Caudate nucleus (tissue), 63 donors: ENCODE measurements at places on chromosomes 2 and 18.
A peak's percentile ranks its signal among the peaks of the same experiment; 100 is the strongest.

DNA sequence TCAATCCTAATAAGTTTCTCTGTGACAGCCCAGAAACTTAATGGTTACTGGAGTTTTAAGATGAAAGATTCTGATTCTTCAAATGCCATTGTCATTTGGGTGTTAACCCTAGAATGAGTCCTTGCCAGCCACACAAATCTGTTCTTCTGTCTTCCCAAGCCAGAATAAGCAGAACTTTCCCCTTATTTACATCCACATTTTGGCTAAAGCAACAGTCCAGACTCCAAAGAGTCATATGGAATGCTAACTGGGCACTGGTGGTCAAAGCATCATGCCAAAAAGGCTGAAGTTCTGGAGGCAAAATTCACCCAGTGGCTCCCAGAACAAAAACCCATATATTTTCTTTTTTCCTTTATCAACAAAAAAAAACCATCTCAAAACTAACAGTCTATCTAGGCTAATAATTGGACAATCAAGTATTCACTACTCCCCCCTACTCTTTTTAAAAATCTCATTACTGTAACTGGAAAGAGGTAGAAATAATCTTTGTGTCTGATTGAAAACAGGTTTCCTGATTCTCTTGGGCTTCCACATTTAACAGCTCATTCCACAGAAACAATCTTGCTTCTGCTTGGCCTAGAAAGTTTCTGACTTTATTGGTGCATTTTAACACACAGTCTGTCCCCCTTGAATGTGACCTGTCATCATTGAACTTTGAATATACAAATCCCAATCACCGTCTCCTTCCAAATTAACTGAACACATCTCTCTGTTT lies 89.6 kb upstream of the SETBP1 start:
- DNase-seq = no peak

GRCh38 chr18:10465174-10465939 lies 10.9 kb downstream of the APCDD1 start:
- no peak for DNase-seq

- no peak for DNase-seq
These were observed 74.5 kb downstream of the CAB39 start for GRCh38 chr2:230787101-230787500.

DNA sequence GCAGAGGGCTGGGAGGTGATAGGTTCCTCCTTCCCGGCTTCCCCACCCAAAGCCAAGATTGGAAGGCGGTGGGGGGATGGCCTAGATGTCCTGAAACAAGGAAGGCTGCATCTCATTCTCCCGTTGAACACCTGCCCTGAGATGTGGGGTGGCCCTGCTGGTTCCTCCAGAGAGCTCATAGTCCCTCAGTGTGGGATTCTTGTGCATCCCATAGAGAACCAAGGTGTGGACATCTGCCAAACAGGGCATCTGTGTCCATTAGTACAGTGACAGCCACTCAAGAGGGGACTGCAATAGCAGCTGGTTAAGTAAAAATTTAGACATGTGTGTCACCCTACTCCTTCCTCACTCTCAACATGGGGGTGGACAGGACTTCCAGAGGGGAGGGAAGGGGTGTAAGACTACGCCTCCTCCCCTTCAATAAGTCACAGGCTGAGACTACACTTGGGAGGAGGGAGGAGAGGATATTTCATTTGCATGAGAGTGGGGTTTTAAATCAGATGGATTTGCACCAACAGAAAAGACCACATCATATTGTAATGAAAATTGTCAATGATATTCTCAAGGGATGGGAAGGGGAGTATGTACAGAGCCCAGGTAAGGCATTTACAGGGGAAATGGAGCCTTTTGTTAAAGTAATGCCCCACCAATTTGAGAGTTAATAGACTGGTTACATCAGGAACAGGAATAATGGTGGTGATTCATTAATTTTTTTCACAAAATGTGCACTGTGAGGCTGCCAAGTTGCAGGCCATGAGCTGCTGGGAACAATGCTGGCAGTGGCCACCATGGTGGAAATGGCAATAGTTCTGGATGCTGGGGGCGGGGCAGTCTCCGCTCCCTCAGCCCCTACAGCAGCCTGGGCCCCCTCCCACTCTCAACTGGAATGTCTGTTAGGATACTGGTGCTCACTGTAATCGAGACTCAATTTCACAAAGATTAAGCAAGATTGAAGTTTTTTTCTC lies 80.6 kb downstream of the TEX51 start:
- DNase-seq = peak; percentile 17

DNA sequence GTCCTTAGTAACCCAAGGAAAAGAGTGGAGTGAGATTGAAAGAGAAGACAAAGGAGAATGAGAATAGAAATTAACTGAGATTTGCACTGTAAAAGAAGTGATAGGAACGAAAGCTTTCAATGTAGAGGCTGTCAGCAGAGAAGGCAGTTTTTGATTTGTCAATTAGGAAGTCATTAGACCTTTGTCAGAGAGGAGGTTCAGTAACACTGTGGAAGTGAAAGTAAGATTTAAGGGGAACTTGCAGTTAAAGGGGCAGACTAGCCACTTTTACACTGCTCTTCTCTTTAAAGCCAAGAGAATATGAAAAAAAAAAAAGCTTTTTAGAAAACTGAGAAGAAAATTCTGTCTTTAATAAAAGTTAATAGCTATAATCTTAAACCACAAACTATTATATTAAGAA lies 11.5 kb upstream of the KYNU start:
- no peak for DNase-seq

DNA sequence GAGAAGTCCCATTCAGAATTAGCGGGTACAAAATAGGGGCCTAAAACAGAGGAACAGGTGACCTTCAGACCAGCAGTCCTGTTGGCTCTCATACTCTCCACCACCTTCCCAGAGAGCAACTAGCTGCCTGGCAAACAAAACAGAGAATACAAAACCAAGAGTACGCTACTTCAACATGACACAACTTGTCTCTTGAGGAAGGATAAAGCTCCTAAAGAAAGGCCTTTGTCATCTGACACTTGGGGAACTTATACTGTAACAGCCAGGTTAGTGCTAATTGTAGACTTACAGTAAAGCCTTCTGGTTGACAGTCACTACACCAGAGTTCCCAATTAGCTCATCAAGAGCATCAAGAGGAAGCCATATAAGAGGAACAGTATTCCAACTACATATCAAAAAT lies 282.1 kb upstream of the NT5C1B start:
- no peak for DNase-seq

- no peak for DNase-seq
These were observed 119.4 kb downstream of the CYRIA start for GRCh38 chr2:16546128-16546754.

- no peak for DNase-seq
These were observed 25.8 kb downstream of the YPEL5 start for GRCh38 chr2:30172627-30173026.

DNA sequence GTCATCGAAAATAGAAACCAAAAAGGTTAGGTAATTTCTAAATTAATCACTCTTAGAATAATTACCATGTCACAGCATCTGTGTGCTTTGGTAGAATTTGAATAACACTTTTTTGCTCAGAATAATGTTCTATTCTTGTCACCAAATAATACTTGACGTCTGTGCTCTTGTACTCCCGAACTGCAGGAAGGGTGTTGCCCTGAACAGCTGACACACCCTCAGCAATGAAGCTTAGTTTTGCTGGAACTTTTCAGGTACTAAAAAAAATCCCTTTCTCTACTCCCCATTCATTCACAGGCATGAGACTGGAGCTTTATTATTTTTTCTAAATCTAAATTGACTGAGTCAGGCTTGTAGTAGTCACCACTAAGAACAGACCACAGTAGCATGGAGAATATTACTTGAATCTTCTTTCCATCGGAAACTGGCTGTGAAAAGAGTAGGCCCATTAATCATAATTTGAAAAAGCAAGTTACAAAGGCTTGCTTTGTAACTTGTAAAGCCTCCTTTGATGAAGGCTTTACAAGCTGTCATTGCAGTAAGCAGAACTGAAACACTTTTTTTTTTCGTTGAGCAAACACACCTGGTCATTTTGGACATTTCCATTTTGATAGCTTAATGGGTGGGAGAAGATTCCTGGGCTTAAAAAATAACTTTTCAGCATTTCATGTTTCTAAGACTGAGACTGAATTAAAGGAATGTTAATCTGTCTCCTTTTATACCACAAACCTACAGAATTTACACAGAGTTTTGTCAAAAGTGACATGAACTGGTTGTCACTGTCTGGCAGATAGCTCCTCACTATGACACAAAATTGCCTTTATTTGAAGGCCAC lies 70.3 kb upstream of the PELI1 start:
- peak; percentile 7 for DNase-seq

- DNase-seq = no peak
These were observed 425 bp downstream of the ASB3 start for GRCh38 chr2:53786352-53786704.

- peak; percentile 16 for DNase-seq
These were observed 11.0 kb downstream of the RAB11FIP5 start for GRCh38 chr2:73101626-73102256.

- DNase-seq = no peak
These were observed 100.8 kb downstream of the EPC2 start for GRCh38 chr2:148745151-148745851.

GRCh38 chr2:72338076-72338475 lies 190.4 kb upstream of the CYP26B1 start:
- DNase-seq = no peak

DNA sequence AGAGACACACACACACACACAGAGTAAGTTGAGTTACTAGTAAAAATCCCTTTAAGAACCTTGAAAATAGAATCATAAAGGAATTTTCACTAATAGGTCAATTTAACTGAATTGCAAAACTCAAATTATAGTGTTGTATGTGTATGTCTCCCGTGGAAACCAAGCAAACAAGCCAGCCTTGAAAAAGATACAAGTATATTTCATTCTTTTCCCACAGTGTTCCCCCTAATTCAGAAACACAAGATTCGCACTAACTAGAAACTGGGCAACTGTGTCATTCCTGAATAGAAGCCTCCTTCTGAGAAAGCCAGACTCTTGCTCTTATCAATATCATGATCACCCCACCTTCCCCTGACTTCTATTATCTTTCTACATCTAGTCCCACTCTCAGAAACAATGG lies 229.5 kb downstream of the PIEZO2 start:
- no peak for DNase-seq

- no peak for DNase-seq
These were observed 15.4 kb downstream of the CEP68 start for GRCh38 chr2:65071499-65072180.

GRCh38 chr2:219637842-219638185 lies 10.4 kb downstream of the SLC4A3 start:
- DNase-seq = no peak

DNA sequence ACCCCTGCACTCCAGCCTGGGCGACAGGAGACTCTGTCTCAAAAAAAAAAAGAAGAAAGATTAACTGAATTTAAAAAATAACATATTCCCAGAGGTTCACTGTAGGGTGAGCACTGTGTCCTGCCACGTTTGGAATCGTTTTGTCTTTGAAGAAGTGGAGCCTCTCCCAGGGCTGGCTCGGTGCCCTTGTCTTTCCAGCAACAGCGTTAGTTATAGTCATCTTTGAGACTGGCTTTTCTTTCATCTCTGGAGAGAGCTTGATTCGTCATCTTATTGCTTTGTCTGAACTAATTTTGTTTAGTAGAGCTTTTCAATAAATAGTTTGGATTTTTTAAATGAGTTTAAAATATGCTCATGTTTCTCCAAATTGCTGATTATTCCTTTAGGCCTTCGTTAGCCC lies 50.5 kb downstream of the IMPA2 start:
- no peak for DNase-seq

DNA sequence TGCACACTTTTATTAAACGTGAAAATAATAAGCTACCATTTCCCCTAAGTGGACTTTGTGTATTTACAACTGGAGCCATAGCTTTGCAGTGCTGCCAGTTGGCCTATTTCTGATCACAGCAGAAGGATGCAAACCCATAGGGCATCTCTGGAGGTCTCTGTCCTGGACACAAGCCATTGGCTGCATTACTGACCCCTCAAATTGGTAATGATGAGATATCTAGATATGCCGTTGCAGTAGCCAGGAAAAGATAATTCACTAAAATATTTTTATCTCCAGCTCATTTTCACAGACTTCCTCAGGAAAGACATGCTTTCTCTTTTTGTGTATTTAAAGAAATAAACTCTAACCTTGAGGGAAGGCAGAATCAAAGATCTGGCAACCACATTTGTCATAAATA lies 182.5 kb downstream of the TDRD15 start:
- DNase-seq = no peak

DNA sequence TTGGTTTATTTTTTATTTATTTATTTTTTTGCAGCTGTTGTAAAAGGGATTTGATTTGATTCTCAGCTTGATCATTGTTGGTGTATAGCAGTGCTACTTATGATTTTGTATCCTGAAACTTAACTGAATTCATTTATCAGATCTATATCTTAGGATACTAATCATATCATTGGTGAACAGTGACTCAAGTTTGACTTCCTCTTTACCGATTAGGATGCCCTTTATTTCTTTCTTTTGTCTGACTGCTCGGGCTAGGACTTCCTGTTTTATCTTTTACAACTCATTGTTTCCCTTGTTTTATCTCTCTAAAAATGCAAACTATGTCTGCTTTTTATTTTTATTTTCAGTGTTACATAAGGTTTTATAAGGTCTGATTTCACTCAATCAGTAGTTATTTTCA lies 23.6 kb downstream of the SP100 start:
- no peak for DNase-seq

GRCh38 chr2:24721470-24721869 lies 71.7 kb downstream of the PTRHD1 start:
- peak; percentile 81 for DNase-seq

GRCh38 chr18:48672671-48673340 lies 134.0 kb downstream of the CTIF start:
- DNase-seq = no peak

GRCh38 chr2:8219631-8220355 lies 462.1 kb upstream of the ID2 start:
- DNase-seq = no peak

GRCh38 chr2:40242315-40242714 lies 209.6 kb downstream of the SLC8A1 start:
- no peak for DNase-seq

- peak; percentile 37 for DNase-seq
These were observed 63.4 kb downstream of the ZCCHC2 start for GRCh38 chr18:62586151-62586774.

DNA sequence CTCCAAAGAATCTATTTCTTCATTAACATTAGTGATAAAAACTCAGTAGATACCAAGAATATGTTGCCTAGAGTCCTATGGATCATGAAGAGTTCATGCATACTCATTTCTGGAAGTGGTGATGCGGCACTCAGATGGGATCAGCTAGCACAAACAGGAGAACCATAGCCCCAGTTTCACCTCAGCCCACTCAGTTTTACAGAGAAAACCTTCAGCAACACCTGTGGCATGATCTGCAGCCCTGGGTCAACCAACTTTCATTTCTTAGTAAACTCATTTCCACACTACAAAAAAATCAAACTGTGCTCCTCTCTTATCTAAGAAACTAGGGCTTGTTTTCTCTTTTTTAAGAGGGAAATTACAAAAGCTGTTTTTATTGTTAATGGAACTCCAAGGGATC lies 569.4 kb downstream of the CCDC85A start:
- DNase-seq = no peak

GRCh38 chr2:163665051-163665450 lies 70.8 kb downstream of the FIGN start:
- DNase-seq = no peak

- DNase-seq = no peak
These were observed 35.5 kb upstream of the KIDINS220 start for GRCh38 chr2:8872821-8873432.

GRCh38 chr18:72542984-72543356 lies 1.2 kb downstream of the CBLN2 start:
- no peak for DNase-seq
